ENCODE measurements at places on chromosomes 2 and 18.

DNA sequence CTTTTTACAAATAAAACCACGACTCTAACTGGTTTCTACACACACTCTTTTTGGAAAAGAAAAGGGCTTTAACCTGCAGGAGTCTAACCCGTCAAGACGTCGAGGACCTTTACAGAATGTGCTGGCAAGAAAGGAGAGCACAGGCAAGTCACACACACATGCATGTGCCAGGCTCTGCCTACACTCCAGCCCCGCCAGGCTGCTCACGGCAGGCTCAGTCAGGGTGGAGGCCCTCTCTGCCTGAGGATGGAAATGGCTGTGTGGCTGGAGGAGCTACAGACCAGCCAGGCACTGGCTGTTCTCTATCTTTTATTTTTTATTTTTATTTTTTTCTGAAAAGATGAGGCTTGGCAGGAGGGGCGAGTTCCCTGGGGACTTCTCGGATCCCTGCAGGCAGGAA, 10.2 kb downstream of the SIX3 start:
- DNase-seq, result no peak

DNA sequence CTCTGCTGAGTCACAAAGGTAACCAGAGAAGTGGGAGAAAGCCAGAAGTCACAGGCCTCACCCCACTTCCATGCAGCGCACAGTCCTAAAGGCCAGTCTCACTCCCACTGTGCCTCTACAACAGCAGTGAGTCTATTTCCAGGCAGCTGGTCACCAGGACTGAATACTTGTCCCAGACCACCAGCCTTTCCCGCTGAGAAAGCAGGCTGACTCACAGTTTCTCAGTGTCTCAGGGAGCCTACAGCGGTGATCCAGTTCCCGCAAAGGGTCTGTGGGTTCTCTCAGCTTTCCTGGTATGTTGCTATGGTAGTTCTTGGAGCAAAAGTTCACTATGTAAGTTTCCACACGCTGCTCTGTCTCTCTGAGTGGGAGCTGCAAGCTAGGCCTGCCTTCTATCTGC, 622.5 kb downstream of the RNF144A start:
- DNase-seq, result no peak

- DNase-seq, result no peak
Measured at GRCh38 chr18:79107886-79108285, 38.7 kb downstream of the ATP9B start.

DNA sequence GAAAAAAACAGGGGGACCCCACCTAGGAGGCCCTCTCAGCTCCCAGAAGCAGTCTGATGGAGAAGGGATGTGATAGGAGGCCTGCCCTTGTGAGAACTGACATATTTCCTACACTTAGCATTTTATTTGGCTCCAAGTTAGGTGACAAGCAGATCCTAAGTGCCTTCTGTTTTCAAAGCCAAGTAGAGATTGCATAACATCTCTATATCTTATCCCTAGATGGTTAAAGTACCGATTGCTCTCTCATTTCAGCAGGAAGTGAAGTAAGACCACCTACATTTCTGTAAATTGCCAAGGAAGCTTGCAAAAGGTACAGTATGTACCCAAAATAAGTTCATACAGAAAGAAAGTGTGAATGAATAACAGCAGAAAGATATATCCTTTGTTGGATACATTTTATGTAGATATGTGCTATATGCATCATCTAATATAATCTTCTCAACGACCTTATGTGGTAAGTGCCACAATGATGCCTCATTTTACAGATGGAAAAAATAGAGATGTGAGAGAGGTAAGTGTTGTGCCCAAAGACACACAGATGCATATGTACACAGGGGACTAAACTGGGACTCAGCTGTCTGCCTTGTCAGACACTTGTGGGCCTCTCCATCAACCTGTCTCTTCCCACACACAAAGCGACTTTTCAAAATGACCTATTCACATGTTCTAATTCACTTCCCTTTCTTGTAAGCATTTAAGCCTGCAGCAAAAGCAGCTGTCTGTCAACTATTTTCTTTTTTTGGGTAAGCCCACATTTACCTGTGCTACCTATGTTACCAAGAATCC, 38.9 kb downstream of the DHRS9 start:
- DNase-seq, result no peak

- no peak for DNase-seq
Measured at GRCh38 chr2:197599285-197599965, 76.0 kb downstream of the RFTN2 start.

GRCh38 chr2:383178-383577, 95.3 kb upstream of the ALKAL2 start:
- DNase-seq, result no peak

DNA sequence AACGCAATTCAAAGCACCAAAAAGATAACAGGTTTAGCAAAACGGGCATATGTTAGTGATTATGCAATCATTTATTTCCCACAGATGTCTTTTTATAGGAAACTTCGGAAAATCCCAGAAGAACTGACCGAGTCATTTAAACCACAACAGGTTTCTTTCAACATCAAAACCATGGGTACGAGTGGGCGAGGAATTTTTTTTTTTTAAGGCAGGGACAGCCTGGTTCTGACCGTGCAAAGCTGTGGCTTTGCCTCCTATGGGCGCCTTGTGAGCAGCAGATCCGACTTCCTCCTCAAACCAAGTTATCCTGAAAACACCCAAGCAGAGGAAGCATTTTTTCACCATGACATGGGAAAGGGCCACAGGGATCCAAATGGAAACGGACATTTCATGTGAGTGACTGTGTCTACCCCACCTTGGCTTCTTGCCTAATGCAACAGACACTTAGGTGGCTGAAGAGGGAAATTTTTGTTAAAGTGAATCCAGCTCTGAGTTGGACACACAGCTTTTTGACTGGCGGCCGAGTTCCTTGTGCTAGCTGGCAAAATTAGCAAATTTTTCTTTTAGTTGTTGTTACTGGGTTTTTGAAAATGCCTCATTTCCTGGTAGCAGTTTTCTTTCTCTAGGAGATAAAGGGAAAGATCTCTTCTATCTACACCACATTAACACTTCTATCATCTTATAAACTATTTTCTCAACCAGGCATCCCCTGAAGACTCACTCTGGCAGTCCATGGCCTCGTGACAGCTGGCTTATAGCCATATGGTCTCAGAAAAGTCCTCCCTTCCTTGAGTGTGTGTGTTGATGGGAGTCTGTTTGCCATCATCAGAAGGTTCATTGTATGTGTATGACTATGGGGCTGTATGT, 487.4 kb upstream of the ZEB2 start:
- no peak for DNase-seq

DNA sequence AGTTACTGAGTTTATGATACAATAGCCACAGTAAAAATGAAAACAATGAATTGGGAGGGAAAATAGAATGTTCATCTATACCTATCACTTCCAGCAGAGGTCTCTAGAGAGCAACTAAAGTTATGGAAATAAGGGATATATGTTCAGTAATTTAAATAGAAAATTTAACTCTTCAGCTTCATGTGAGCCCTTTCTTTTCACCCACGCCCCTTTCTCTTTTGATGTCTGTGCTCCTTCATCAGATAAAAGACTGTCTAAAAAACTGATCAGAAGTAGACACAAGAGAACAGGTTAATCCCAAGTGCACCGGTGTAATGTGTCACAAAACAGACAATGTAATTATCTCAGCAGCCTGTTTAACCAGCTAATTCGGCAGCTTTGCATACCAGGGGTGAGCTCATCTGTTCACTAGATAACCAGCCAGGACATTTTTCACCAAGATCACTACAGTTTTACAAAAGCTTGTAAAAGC, 238.5 kb upstream of the ERBB4 start:
- DNase-seq, result no peak

DNA sequence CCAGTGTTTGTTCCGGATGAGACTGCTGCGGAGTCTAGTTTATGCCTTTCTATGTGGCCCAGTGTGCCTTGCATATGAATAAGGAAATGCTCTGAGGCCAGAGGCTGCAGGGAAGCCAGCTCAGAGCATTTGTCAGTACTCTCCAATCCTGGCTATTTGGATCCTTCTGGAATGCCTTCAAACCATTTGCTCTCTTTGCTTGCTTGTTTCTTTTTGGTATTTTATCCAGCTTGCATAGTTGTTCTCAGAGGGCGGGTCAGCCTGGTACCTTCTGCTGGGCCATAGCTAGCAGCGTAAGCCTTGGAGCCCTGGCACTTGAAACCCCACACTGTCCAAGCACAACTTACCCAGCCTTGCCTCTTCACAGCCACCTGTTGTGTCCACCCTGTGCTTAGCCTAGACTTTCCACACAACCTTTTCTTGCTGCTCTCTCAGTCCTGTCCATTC, 20.5 kb downstream of the CENPO start:
- DNase-seq, result no peak

All from NK-92 treated with Interleukin-12 subunit alpha and Interleukin-12 subunit beta, amount 100 ng/mL, for 24 hours (cell line).